ENCODE measurements at places on chromosomes 3 and 15.

GRCh38 chr15:67172172-67172571, 82.3 kb downstream of the AAGAB start:
- no peak for DNase-seq

- DNase-seq: no peak
Observed at GRCh38 chr3:123789760-123790159, 94.4 kb downstream of the MYLK start.

DNA sequence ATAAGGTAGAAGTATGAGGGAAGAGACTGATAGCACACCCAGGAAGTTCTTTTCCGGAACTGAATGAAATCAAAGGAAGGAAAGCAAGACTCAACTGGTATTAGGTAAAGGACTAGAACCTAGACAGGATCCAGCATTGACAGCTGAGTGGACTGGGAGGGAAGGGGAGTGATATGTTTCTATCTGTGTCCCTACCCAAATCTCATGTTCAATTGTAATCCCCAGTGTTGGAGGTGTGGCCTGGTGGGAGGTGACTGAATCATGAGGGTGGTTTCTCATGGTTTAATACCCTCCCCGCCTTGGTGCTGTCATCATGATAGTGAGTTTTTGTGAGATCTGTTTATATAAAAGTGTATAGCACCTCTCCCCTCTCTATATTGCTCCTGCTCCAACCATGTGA, 415.9 kb upstream of the KCNMB2 start:
- no peak for DNase-seq

GRCh38 chr15:31256378-31257265, 70.0 kb upstream of the KLF13 start:
- DNase-seq: no peak

DNA sequence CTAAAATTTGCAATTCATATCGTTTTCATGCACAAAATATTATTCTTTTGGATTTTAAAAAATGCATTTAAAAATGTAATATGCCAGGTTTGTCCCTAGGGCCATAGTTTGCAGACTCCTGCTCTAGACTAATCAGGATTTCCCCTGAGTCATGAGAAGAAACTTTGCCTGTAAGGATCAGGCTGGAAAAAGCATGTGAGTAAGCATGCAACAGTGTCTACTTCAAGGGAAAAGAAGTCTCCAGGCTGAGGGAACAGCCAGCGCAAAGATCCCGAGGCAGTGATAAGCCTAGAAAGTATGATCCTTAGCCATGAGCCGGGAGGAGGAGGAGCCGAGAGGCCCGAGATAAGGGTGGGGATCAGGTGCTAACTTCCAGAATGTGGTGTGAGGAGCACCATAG, 382.8 kb upstream of the CFAP20DC start:
- no peak for DNase-seq

DNA sequence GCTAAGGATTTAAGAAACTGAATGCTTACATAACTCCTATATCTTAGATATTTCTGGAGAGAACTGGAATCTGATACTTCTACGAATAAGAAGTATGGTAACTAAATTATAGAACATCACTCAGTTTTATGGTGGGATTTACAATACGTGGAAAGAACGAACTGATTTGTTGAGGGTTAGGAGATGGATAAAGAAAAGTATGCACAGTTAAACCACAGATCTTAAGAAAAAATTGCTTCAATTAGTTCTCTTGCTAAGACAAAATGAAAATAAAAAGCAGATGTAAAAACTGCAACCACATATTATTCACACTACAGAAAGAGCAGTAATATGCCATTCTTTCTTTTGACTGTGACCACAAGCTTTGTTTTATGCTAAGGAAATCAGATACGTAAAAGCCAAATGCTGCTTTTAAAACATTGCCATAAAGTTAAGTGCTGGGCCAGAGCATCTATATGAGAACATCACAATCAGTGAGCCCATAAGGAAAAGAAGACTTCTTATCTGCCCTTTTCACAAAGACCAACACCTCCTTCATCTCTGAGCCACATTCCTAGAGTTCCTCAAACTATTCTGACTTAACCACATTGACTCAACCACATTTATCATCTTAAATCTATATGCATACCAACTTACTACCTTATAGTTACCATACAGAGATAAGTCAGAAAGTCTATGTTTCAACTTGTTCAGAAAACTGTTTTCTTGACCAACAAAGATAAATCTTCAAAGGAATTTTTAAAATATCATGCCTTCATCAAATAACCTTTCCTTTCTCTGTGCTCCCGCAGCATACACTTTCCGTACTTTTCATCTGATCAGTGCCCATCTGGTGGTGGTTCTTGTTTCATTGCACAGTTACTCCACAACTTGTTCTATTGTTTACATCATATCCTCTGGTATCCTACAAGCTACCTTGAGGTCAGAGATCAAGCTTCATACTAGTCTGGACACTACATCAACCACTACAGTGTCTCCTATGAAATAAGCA, 61.7 kb downstream of the FSIP1 start:
- no peak for DNase-seq

- DNase-seq: no peak
Observed at GRCh38 chr3:125017406-125017805, 38.4 kb downstream of the HEG1 start.

GRCh38 chr3:172070269-172070668, 30.9 kb downstream of the FNDC3B start:
- DNase-seq: no peak

GRCh38 chr3:118298133-118298532, 736.5 kb downstream of the IGSF11 start:
- DNase-seq: no peak

DNA sequence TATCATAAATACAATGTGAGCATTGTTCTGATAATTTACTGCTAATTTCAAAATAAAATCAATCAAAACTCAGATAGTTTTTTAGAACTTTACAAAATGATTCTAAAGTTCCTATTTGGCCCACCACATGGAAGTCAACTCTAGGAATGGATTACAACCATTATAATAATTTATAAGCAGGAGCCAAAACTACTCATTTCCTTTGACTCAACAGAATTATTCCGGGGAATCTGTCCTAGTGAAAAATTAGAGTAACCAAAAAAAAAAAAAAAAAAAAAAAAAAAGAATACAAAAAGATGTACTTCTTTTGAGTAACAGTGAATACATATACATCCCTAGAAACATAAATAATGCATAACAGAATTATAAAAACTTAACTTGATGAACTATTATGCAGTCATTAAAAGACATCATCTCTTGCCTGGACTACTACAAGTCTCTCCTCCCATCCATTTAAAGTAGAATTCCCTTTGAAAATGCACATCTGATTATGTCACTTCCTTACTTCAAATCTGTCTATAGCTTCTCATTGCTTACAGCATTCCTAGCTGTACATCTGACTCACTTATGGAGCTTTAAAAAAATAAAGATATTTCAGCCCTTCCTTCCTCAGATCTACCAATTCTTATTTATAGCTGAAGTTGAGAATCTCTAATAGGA, 43.4 kb downstream of the HDGFL3 start:
- DNase-seq: no peak

DNA sequence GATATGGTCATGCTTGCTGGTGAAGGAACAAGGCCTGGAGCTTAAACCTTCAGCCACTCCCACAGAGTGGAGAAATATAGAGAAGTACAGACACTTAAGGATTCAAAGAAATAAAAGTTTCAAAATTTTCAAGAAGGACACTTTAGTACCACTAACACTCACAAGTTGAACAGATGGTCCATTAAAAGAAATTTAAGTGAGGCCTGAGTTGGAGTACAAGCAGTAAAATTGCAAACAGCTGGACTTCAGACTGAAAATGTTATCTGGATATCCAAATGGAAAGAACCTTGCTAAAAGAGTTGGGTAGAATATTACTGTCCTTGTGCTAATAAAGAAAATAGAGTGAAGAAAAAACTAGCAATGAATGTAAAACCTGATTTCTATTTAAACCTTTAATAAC, 397.1 kb upstream of the KCNMB2 start:
- DNase-seq: no peak

DNA sequence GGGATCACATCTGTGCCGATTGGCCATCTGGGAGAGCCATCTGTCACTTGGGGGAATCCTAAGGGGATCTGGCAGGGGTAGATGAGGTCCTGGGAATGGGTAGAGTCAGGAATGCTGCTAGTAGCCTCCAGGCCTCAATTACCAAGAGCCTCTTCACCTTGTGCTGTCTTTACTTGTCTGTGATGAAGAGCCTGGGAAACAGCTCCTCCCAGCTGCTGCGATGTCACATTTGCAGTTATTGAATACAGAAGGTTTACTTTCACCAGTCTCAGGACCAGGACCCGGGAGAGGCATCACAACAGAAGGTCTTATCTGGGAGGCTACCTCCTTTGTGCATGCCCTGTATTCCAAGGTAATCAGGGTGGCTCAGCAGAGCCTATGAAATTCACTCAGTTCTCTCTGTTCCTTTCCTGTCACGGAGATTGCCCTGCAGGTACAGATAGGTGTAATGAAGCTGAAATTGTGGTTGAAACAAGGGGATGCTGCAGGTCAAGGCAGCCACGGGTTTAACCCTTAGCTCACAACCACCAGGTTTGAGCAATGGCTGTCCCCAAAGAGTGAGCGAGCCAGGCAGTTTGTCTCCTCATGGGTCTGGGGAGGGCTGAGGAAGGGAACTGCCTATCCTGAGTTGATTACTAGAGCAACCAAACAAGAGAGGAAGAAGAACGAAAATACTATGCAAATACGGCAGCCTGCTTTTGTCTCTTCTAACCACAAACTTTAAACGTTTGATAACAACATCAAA, 298.9 kb upstream of the RORA start:
- no peak for DNase-seq

GRCh38 chr15:53457479-53457878, 302.0 kb downstream of the WDR72 start:
- DNase-seq: no peak

GRCh38 chr3:71726146-71726545, 944 bp upstream of the EIF4E3 start:
- DNase-seq: peak; percentile 31

DNA sequence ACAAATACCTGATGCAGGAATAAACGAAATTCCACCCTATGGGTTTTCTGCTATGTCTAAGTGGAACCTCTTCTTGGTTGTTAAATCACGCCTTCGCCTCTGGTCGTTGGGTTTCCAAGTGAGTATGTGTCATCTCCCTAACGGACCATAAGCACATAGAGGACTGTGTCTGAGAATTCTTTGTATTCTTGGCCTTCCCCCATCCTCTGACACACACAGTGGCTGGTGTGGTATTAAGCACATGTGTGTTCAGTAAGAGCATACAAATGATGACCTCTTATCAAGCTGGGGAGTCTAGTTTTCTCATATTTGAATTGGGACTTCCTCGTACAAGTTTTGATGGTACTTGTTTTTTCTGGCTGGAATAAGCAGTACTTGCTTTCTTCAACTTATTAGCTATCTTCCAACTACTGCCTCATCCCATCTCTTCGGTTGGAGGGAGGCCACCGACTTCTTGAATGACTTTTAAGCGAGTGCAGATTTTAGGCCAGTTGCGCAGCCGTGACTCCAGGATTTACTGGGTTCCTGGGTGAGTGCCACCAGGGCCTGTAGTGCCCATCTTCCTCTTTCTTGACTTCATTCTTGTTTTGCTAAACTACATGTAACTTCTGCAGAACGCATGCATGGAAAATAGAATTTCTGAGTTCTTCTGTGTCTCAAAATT, 240.2 kb downstream of the ADAMTS17 start:
- DNase-seq: no peak

- no peak for DNase-seq
Observed at GRCh38 chr15:96428742-96429141, 98.2 kb downstream of the NR2F2 start.

DNA sequence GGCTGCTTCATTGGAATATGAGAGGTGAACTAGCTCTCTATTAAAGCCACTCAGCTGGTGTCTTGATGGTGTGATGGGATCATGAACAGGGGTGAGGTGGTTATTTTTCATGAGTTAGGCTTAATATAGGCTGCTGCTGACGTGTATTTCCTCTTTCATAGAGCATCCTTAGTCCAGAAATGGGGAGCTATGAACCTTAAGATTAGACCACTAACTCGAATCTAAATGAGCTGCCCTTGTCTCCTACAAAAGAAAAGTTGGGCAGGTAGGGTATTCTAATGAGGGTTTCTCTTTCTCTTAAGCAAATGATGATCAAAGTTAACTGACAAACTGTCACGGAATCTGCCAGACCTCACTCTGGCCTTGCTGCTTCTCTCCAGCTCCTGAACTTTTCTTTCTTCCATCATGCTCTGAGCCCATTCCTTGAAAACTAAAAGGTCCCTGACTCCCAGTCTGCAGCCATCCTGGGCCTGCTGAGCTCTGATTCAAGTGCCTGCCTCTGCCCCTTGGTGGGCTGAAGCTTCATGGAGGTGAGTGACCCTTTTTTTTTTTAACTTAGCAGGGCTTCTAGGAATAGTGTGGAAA, at the start of gene TRIM69:
Gene TRIM69, plus strand, starts transcription at position 348 of the 585 bp plus-strand sequence. Its CDS starts 177 bp downstream, at position 525.
- DNase-seq: no peak

DNA sequence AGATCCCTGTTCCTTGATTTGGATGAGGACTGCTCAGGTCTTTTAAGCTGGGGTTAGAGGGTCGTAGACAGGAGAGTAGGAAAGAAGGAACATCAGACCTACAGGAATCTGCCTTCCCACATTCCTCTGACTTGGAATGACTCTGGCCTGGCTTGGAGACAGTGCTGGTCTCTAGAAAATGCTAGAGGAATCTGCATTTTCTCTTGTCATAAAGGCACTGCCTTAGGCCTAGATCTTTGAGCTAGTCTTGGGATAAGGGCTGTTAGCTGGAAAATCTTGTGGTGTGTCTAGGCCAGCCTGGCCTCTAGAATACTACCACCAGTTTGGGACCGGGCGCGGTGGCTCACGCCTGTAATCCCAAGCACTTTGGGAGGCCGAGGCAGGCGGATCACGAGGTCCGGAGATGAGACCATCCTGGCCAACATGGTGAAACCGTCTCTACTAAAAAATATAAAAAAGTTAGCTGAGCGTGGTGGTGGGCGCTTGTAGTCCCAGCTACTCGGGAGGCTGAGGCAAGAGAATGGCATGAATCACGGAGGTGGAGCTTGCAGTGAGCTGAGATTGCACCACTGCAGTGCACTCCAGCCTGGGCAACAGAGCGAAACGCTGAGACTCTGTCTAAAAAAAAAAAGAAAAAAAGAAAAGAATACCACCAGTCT, 17.3 kb upstream of the BSN start:
- no peak for DNase-seq

- DNase-seq: no peak
Observed at GRCh38 chr3:29591579-29591978, 310.7 kb downstream of the RBMS3 start.
